ENCODE measurements at places on chromosomes 2 and 18. TPM values are rescaled to one million over a fixed set of nuclear protein-coding genes. Genes with fewer than 3 reads are reported as not detected.

POTEC gene
- 2.9 TPM for total RNA-seq

OTOF gene
- total RNA-seq: not detected

SLC23A3 gene
- total RNA-seq: 0.86 TPM

CGREF1 gene
- 3.4 TPM for total RNA-seq

FOXI3 gene
- total RNA-seq: 0.23 TPM

UGT1A8 gene
- total RNA-seq: 15.1 TPM

ANKRD62 gene
- total RNA-seq: not detected

DCDC2C gene
- total RNA-seq: not detected

MAP3K19 gene
- not detected for total RNA-seq

ALPG gene
- total RNA-seq: not detected

CRYGD gene
- not detected for total RNA-seq

CLIP4 gene
- total RNA-seq: 16.1 TPM

SCN3A gene
- total RNA-seq: 0.98 TPM

KLHL29 gene
- 4.6 TPM for total RNA-seq

TDRD15 gene
- 6.7 TPM for total RNA-seq

RAPH1 gene
- total RNA-seq: 5.8 TPM

ITGA6 gene
- 42.4 TPM for total RNA-seq

SNED1 gene
- 3.2 TPM for total RNA-seq

TCF7L1 gene
- 0.11 TPM for total RNA-seq

MRO gene
- total RNA-seq: not detected

REG3A gene
- total RNA-seq: not detected

POLR1A gene
- 31.0 TPM for total RNA-seq

ELOA2 gene
- not detected for total RNA-seq
